Activated naive CD4-positive, alpha-beta T cell treated with anti-CD3 and anti-CD28 coated beads for 36 hours (primary cell): ENCODE measurements at places on chromosomes 5 and 9.

DNA sequence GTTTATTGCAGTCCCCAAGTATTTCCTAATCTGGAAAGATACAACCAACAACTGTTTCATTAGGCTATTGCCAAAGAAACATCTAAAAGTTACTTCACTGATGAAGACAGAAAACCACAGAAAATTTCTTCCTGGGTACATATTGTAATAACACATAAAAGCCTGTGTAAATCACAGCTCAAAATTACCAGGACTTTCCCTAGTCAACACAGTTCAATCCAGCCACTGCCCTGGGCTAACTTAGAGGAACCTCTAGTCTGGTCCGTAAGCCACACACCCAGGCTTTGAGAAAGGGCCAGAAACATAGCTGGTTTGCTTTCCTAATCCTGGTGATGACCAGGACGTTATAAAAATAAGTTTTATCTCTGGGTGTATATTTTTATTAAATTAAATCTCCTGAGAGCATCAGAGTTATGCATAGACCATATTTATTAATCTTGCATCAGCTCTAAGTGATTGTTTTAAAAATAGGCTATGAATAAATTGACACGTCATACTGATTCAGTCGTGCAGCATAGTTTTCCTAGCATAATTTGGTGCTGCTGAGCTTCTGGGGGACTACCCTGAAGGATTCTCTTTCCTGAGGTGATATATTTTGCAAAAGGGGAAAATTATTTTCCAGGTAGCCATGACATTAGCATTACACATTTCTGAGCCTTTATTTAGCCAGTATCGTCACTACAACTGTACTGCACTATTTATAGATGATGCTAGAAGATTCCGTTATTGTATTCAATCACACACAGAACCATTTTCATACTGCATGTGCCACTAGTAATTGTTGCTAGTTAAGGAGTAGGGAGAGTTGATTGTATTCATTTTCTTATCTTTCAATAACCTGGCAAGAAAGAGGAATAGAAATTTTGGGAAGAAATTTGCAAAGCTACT is 12.6 kb upstream of the MUSK start:
- DNase-seq, result no peak

- no peak for DNase-seq
Measured at GRCh38 chr9:126893079-126893478, 21.5 kb upstream of the RALGPS1 start.

- DNase-seq, result no peak
Measured at GRCh38 chr9:128001779-128002298, 21.1 kb upstream of the EEIG1 start.

DNA sequence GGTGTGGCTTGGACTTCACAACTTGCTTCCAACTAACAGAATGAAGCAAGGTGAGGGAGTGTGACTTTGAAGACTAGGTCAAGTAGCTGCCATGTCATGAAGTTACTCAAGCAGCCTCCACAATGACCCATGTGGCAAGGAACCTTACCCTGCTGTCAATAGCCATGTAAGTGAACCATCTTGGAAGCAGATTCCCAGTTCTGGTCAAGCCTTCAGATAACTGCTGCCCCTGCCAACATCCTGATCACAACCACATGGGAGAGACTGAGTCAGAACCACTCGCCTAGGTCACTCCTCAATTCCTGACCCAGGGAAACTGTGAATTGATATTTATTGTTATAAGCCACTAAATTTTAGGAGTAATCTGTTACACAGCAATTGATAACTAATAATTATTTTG is 10.9 kb downstream of the ZCCHC10 start:
- no peak for DNase-seq

DNA sequence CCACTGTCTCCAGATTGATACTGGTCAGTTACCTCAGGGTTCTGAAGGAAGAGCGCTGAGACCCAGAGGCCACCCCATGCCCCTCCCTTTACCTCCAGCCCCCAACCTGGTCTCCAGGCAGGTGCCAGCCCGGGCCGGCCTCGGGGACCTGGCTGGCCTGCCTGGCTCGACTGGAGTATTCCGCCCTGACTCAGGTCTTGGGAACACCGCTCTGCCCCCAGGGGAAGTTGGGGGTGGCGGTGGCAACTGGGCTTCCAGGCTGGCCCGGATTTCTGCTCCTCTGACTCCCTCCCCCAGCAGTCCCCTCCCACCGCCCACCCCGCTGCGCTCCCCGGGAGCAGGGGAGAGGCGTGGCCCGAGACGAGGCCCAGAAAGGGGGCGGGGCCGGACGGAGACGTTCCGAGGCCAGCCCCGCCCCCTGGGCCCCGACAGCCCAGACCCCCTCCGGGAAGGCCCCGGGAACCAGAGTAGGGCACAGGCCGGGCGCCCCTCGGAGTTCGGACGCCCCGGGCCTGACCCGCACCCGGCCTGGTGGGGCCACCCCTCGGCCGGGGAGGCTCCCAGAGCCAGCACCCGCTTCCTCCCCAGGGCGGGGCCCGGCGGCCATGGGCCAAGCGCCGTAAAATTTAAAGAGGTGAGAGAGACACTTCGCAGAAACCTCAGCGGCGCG is 82.5 kb upstream of the ZBTB43 start:
- peak; percentile 93 for DNase-seq

DNA sequence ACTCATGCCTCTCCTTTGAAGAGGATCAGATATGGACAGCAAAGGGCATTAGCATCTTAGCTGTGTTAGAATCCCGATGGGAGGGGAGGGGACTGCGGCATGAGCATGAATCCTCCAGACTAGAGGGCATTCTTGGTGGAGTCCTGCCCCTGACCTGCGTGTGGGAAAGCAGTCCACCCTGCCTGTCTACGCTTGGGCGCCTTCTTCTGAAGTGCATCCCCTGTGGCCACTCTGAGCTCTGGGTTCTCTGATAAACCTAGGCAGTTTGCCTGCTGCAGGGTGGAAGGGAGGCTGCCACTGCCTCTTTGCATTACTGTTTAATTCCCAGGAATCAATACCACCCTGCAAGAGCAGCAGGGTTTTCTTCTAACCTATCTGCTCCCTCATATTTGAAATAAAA is 169.3 kb downstream of the INSYN2B start:
- no peak for DNase-seq
